ENCODE measurements at places on chromosomes 2 and 18.

GRCh38 chr18:21901423-21901945 lies 160.9 kb downstream of the MIB1 start:
- DNase-seq = no peak

DNA sequence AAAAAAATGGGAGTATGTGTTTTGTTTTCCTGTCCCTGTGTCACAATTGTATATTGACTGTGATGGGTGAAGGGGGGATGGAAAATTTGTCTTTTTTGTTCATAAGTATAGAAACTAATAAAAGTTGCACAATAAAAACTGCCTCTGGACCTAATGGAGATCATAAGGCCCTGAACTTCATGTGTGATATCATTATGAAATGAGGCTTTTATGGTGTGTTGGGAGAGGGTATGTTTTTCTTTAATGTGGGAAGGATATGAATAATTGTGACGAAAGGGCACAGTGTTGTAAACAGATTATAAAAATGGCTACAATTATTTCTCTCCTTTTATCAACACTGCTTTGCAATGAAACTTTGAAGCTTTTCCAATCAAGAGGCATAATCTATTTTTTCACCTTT lies 1889.3 kb upstream of the CELF4 start:
- no peak for DNase-seq

GRCh38 chr2:168669151-168669550 lies 133.3 kb upstream of the NOSTRIN start:
- DNase-seq = no peak

DNA sequence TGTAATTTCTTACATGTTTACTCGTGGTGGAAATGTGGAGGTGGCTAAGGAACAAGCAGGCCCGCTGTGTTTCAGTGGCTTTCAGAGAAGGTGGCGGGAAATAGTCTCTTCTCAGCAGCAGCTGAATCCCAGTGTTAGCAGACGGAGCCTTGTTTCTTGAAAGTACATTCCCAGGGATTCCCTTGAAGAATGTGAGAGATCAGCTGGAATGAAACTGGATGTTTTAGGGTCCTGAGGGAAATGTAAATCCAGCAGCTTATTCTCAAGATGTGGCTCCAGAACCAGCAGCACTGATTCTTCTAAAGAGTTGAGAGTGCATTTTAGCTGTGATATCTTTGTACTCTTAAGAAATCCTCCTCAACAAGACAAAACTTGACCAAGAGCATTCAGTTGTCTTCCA lies 59.1 kb downstream of the CDC42EP3 start:
- no peak for DNase-seq

- DNase-seq = no peak
Observed at GRCh38 chr18:41390309-41390708, 564.7 kb upstream of the PIK3C3 start.

DNA sequence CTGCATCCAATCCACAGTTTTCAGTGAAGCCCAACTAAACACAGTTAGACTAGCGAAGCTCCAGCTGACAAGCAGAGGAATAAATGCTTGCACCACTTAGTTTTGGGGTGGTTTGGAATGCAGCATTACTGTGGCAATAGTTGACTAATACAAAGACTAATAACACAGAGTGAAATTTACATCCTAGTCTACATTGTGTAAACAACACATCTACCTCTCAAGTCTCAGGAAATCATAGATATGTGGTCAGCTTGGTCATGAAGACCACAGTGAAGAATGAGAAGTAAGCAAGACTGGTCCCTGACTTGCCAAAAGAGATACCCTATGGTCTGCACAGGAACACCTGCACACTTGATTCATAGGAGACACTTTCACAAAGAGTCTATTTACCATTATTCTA lies 155.1 kb upstream of the TANK start:
- no peak for DNase-seq

DNA sequence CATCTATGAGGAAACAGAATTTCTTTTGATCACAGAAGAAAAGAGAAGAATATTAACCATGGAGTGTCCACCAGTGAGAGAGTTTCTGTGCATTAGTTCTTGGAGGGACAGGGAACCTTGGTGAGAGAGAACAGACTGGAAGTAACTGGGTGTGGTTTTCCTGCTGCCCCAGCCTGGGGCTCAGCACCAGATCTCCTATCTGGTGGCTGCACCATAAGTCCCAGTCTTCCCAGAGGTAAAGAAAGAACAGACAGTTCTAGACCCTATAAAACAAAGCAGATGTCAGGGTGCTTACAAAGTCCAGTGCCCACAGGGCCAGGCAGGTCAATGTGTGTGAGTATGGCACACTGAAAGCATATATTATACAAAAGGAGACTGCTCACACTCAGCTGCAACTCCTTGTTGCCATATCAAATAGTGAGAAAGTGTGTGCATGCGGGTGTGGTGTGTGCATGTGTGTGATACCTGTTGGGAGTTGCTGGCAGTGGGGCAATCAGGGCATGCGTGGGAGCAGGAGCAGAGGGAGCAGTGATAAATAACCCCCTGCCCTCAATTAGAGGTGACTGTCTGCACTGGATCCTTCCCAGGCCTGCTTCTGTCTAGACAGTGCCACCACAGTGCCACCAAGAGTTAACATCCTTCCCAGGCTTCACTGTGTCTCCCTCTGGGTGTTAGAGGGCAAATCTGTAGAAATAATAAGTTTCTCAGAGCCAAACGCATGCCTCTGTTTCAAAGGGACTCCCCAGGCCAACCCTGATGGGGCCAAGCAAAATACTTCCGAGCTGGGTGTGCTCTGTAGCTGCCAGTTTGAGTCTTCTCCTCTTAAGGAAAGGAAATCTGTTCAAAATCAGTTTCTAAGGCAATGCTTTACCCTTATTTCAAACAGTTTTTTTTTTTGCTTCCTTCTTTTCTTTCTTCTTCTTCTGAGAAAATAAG lies 45.7 kb downstream of the RDH14 start:
- no peak for DNase-seq

GRCh38 chr18:32735781-32736180 lies 37.0 kb downstream of the KLHL14 start:
- no peak for DNase-seq

DNA sequence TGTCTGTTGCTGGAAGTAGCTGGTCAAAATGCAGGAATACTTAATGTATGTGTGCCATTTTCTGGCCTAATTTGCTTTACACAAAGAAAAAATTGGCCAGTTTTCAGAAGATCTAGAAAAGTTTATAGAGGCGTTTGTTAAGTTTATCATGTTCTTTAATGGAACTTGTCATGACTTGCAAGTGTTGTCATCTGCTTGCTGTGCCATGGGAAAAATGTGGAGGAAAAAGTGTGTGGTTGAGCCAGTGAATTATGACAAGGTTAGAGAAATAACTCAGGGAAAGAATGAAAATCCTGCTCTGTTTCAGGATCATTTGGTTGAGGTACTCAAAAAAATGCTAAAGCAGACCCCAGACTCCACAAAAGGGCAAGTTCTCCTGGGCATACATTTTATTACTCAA lies 301.6 kb upstream of the CDH2 start:
- no peak for DNase-seq

DNA sequence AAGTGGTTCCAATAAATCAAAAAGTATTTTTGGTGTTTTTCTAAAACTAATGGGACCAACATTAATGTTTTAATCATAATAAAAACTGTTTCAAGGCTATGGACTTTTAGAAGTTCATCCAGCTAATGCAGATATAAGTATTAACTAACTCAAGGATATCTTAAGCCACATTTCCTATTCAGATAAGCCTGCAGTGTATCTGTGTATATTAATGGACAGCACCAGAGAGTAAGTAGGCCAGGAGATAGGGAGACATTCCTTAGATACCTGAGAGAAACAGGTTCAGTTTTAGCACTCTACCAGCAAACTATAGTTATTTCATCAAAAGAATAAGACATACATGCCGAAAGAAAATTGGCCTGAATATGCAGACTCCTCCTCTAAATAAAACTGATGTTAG lies 27.3 kb downstream of the PREPL start:
- no peak for DNase-seq

DNA sequence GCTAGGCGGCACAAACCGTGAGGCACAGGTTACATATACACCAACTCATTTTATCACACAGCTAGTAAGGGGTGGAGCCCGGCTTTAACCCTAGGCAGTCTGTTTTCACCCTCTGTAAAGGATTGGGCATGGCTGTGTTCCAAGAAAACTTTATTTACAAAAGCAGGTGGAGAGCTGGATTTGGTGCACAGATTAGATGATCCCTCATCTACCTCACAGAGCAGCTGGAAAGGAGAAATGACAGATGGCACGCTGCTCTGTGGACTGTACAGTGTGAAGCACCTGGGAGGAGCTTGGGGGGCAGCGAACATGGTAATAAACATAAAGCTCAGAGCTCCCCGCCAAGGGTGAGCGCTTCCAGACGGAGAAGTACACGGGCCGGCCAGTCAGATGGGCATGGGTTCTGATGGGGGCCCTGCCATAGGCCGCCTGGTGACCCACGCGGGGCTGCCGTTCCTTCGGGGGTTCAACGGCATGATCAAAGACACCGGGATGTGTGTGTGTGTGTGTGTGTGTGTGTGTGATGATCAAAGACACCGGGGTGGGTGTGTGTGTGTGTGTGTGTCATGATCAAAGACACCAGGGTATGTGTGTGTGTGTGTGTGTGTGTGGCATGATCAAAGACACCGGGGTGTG lies 862 bp upstream of the TMEM177 start:
- DNase-seq = no peak

- no peak for DNase-seq
Observed at GRCh38 chr2:121155502-121156056, 129.4 kb downstream of the TFCP2L1 start.

Measured in stimulated activated CD8-positive, alpha-beta memory T cell treated with anti-CD3 and anti-CD28 coated beads, Interleukin-4, amount 100 ng/mL, for 1 hour (primary cell).